Midbrain (tissue), 1 donor: ENCODE measurements at places on chromosomes 1 and 21.

DNA sequence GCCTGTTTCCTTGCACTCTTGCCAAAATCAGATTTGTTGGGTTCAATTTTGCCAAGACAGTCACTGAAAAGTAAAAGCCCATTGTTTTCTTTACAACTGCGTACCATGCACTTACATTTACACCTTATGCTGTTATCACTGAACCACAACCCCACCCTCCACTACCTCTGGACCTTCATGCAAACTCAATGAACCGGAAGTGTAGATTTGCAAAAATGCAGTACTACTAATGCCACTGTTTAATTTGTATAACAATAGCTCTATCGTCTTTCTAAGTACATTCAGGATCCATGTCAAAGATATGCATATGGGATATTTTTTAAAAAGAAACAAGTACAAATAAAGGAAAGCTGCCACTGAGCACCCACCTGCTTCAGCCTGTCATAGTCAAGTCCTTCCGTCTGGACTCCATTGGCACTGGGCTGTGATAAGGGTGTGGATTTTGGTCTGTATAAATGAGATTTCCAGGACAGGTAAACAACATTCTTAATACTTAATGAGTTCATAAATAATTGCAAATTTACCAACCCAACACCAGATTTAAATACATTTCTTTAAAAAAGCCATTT is 72.9 kb upstream of the LBR start:
- no peak for DNase-seq

DNA sequence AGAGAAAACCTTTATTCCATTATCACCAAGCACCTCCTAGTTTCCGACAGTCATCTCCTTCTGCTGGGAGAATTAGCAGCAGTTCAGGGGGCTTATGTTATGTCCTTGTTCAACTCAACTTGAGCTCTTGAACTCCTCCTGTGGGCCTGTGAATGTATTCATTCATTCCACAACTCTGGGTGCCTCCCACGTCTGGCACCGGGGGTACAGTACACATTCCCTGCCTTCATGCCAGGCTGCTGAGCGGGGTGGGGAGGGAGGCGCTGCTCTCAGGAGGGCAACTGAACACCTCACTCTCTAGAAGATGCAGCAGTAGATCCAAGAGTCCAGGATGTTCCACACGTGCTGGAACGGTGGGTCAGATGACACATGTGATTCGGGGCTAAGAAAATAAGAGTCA is 4.3 kb upstream of the MX2 start:
- no peak for DNase-seq

DNA sequence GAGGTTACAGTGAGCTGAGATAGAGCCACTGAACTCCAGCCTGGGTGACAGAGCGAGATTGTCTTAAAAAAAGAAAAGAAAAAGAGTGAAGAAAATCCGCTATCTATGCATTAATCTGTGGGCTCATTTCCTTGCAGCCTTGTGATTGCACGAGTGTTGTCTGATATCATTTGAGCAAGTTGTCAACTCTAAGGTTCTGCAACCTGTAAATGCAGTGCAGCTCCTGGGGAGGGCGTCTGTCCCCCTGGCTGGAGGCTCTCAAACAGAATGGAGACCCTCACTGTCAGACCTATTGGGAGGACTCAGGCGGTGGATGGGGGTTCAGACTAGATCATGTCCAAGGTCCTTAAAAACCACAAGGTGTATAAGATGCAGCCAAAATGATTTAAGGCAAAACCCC is 6.2 kb downstream of the CORT start:
- DNase-seq: no peak

- no peak for DNase-seq
Measured at GRCh38 chr1:112800289-112800688, 85.2 kb upstream of the PPM1J start.

DNA sequence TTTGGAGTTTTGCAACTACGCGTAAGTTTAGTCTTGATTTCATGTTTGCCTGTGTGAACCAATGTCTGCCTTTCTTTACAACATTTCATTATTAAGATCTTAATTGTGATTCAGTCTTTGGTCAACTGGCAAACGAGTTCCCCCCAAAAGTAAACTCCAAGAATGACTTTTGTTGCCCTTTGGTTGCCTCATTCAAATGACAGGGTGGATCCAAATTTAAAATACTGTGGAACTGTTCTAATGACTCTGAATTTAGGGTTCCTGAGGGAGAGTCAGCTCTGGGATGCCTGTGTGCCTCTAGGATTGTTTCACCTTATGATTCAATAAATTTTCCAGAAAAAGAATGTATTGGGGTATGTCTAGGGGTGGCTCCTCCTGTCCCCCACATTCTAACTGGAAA is 105.3 kb downstream of the KCNN3 start:
- DNase-seq: no peak

GRCh38 chr1:189708674-189709073 is 769.0 kb downstream of the BRINP3 start:
- DNase-seq: no peak

- no peak for DNase-seq
Measured at GRCh38 chr1:19852036-19852435, 30.2 kb upstream of the OTUD3 start.

- DNase-seq: no peak
Measured at GRCh38 chr1:198253668-198254067, 96.9 kb downstream of the NEK7 start.

GRCh38 chr1:82446236-82446635 is 645.5 kb downstream of the ADGRL2 start:
- DNase-seq: no peak
